ENCODE measurements at places on chromosomes 4 and X.

DNA sequence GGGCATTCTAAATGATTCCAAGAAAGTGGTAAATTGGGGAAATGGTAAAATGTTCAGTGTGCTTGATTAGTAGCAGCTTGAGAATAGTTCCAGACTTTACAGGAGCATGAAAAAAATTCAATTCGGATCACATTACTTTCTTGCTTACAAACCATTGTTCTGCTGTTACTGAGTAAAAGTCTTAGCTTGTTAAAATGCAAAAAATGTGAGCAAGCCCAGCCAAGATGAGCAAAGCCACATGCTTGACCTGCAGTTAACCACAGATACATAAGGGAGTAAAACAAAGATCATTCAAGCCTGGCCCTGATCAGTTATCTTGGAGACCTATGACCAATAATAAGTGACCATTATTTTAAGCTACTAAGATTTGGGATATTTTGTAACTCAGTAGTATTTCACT is 562.9 kb upstream of the MAGEB2 start:
- no peak for DNase-seq

DNA sequence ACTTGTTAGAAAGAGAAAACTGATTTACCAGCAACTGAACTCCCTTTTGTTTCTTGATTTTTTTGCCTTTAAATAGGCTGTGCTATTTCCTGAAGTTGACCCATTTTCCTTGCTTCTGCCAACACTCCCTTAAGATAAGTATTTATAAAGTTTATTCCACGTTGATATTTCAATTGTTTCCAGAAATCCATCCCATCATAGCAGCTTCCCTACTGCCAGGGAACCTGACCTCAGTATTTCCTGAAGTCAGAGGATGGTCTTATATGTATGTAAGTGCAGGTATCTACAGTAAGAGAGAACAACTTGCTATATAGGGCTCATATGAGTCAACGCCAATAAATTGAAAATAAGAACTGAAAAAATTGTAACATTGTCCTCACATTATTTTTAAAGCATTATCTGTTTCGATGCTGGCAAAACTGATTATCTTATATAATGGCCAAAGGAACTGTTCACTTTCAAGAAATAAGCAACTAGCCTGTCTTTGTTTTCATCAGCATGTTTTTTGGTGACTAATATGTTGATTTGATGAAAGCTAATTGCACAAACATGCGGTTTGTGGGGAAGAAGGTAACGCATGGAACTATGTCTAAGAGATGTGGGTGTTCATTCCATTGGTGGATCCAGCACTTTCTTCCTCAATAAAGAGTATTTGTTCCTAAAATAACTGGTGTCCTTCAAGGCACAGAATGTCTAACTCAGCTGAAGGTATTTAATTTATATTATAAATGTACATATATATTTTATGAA is 4.7 kb downstream of the LIMCH1 start:
- DNase-seq: no peak

- no peak for DNase-seq
Observed at GRCh38 chrX:134676436-134676835, 18.2 kb upstream of the PLAC1 start.

DNA sequence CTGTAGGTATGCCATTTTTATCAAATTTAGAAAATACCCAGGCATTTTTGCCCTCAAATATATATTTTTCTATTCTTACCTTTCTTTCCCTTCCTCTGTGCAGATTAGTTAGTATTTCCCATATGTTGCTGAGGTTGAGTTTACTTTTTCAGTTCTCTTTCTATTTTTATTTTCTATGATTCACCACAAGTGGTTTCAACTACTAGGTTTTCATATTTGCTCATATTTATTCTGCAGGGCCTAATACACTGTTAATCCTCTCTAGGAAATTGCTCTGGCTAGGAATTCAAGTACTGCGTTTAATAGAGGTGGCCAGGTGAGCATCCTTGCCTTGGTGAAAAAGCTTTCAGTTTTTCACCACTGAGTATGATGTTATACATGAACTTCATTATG is 1535.3 kb upstream of the PCDH10 start:
- DNase-seq: no peak

DNA sequence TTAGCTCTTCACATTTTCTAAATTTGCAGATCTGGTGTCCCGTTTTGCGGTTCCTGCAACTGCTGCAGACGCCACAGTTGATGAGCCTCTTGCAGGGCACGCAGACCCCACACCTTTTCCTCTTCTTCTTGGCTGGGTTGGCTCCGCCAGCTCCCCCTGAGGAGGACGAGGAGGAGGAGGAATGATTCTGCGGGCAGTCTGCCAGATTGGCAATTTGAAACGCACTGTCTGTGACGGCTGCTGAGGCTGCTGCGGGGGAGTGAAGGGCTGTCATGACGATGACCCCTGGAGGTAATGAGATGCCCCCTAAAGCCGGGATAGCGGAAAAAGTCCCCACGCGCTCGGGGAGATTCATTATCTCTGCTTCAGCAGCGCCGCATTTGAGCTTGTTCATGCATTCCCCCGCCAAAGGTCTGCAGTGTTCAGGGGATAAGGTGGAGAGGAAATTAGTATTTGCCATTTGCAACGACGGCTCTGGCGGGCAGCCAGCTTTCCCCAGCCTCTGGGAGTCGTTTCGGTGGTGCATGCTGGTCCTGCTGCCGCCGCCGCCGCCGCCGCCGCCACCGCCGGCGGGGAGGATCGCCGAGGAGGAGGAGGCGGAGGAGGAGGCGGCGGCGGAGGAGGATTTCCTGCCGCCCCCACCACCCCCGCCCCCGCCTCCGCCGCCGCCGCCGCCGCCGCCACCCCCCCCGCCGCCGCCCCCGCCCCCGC is 3.8 kb downstream of the CXXC4 start:
- peak; percentile 35 for DNase-seq

DNA sequence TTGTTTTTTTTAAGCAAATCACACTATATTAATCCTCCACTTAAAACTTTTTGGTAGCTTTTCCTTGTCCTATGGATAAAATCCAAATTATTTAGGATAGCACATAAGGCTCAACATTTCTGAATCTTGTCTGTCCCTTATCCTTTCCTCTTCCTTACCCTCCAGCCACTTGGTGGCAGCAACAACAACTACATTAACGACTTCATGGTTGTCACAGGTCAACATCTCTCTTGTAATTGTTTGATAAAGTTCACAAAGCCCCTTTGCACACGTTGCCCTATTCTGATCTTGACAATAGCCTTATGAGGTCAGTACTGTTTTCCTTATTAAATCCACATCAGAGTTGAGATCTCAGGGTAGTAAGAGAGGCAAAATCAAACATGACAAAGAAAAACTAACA is 269.0 kb upstream of the PABPC4L start:
- no peak for DNase-seq

DNA sequence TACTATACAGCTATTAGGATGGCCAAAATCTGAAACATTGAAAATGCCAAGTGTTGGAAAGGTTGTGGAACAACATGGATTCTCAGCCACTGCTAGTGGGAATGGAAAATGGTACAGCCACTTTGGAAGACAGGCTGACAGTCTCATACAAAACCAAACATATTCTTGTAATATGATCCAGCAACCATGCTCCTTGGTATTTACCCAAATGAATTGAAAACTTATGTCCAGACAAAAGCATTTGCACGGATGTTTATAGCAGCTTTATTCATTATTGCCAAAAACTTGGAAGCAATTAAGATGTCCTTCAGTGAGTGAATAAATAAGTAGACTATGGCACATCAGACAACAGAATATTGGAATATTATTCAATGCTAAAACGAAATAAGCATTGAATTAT is 105.8 kb upstream of the DCLK2 start:
- no peak for DNase-seq

GRCh38 chrX:3651277-3651676 is 62.2 kb downstream of the PRKX start:
- no peak for DNase-seq

GRCh38 chr4:140940589-140940988 is 184.4 kb upstream of the TBC1D9 start:
- DNase-seq: no peak

DNA sequence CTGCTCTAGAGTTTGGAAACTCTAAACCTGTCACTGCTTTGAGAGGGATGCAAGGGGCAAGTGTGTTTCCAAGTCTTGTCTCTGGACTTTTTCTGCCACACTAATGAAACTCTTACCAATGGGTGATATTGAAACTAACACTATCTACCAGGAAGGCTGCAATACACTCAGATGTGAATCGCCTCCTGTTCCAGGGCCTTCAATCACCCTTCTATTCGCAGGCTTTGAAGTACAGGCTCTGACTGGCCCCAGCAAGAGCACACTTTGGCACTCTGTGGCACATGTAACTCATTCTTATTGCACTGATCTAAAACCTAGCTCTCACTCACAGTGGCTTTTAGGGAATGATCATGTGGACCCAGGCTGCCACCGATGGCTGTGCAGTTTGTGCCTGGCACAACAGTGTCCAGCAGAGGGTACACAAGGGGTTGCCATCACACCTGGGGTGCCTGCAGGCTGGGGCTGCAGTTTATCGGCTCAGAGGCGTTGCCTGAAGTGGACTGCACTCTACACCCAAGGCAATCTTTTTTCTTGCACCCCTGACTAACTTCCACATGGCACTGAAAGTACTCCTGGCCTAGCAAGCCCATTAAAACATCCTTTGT is 210.8 kb downstream of the MGST2 start:
- DNase-seq: no peak

- no peak for DNase-seq
Observed at GRCh38 chr4:60948008-60948407, 252.1 kb upstream of the ADGRL3 start.

- no peak for DNase-seq
Observed at GRCh38 chrX:153871451-153871850, 14.5 kb downstream of the L1CAM start.

DNA sequence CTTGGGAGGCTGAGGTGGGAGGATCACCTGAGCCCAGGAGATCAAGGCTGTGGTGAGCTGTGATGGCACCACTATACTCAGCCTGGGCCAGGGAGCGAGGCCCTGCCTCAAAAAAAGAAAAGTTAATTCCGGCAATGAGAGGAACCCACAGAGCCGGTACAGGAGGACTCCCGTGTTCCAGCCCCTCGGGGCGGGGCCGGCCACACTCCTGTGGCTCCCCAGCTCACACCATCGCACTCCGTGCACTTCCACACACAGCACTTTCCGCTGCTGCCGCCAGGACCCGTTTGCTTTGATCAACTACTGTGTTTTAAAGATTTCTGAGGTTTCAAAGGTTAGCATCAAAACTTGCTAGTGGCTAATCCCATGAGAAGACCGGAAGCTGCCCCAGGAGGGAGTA is 171.7 kb downstream of the AFAP1 start:
- no peak for DNase-seq

GRCh38 chr4:108492816-108493595 is 127.4 kb upstream of the RPL34 start:
- peak; percentile 9 for DNase-seq

- no peak for DNase-seq
Observed at GRCh38 chr4:128757712-128758111, 51.8 kb upstream of the JADE1 start.

DNA sequence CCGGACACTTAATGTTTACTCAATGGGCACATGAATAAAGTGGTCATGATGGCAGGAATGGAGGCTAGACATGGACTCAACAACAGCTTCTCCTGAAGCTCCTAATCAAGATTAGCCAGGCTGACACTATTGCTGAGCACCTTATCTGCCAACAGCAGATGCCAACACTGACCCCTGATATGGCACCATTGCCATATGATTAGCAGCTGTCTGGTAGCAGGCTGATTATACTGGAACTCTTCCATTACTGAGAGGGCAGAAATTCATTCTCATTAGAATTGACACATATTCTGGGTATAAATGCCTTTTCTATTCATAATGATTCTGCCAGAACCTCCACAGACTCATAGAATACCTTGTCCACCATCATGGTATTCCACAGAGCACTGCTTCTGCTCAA is 18.4 kb upstream of the AFF1 start:
- no peak for DNase-seq

DNA sequence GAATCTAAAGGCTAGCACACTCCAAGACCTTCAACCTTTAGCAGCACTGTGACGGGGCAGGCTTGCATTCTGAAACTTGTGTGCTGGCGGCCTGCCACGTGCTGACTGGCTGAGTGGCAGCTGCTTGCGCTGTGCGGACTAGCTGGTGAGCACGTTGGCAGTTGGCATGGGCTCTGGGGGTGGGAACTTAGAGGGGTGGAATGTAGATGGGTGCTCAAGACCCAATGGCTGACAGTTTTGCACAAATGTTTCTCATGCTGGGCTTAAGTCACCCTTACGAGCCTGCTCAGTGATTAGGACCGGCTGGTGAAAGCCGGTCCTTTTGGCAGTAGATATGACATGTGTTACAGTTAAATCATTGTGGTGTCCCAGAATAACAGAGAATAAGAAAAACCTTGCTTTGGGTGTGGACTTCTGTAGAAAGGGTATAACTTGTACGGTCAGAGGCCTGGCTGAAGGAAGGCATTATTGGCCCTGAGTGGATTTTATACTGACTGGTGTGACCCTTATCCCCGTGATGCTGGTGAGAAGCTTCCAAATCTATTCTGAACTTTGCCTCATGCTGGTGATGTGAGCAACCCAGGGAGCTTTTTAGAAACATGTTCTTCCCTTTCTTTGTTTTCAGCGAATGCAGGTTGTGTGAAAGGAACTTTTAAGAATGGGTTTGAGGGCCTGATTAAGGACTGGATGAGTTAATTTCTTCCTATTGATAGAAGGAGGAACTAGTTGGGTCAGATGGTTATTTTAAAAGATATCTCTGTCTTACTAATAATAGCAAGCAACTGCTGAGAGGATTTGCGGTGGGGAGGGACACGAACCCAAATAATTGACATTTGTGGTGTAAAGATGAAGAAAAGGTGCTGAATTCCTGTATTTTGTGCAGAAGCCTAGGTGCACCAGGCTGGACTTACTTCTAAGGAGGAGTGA is 107.4 kb upstream of the SLC4A4 start:
- no peak for DNase-seq

- DNase-seq: no peak
Observed at GRCh38 chr4:159413306-159413943, 310.5 kb downstream of the RAPGEF2 start.

- DNase-seq: no peak
Observed at GRCh38 chr4:106294062-106294461, 21.9 kb downstream of the TBCK start.

DNA sequence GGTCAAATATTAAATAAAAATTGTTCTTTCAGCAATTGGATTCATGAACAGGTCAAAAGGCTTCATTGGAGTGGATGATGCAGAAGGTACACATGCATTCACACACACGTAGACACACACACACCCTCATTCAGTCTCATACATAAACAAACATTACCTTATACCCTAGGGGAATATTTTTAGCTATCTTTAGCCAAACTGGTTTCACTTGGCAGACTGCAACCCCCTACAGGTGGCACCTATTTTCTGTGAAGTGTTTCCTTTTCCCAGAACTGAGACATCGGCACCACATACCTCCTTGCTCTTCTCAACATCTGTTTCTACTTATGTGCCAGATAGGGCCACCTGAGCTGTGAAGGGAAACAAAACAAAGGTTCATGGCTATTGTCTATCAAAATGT is 18.5 kb upstream of the KDR start:
- DNase-seq: no peak

DNA sequence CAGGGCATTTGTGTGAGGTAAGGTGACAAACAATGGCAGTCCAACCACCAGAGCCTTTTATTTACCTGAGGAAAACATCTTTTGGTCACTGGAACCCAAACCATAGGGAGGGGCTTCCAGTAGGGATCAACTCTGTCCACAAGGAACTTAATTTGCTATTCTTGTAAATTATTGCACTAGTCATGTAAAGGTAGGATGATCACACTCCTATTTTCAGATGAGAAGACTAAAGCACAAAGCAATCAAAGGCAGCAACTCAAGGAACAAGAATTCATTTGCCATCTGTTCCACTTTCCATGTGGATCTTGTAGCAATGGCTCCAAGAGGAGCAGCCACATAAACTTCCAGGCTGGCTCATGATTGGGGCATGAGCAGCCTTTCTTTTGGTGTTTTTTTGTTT is 35.3 kb downstream of the CD99L2 start:
- no peak for DNase-seq

GRCh38 chrX:53262918-53263394 is 18.4 kb downstream of the IQSEC2 start:
- DNase-seq: no peak
